ENCODE measurements at places on chromosomes 7 and 10.

GRCh38 chr10:132077091-132077490, 11.3 kb downstream of the JAKMIP3 start:
- DNase-seq: no peak

DNA sequence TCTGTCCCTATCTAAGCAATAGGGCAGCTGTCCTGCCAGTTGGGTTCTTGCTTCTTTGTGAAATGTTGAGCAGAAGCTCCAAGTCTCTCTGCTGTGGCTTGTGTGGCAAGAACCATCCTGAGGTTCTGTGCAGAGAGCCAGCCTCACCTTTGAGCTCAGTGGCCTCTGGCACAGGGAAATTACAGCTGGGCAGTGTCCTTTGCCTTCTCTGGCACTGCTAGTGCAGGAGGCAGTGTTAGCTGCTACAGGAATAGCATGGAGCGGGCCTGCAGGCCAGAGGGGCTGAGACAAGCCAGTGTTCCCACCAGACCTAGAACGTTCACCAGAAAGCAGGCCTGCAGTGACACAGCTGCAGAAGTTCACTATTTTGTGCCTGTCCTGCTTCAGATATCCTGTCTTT, 1.8 kb downstream of the PRXL2A start:
- no peak for DNase-seq

DNA sequence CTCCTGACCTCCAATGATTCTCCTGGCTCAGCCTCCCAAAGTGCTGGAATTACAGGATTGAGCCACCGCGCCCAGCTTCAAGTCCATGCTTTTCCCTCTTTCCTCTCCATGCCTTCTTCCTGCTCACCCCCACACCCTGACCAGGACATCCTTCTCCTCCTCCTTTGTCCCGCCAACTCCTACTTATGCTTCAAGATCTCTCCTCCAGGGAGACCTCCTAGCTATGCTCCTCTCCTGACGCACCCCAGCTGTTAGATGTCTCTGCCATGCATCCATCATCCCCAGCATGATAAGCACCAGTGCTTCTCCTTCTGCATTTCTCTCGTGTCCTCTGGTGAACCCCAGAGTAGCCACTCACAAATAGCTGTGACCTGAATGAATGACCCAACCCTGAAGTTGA, 21.1 kb downstream of the SRRM3 start:
- DNase-seq: no peak

DNA sequence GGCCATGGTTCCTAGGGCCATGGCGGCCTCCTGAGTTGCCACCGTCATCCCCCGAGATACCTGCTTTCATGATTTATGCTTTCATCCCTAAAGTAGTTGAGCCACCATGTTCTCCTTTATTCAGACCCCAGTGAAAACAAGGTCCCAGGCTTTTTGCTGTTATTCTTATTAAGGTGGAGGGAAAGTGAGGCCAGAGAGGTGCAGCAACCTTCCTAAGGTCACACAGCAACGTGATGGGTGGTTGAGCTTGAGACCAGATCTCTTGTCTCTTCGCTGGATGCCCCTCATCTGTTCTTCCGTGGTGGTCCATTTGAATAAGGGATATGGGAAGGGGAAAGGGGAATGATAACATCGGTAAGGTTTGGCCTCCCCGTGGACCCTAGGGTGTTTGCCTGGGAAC, 142.2 kb downstream of the C10orf105 start:
- no peak for DNase-seq

GRCh38 chr10:63633677-63634487, 112.7 kb downstream of the REEP3 start:
- no peak for DNase-seq
